ENCODE measurements at places on chromosomes 5 and 9.

GRCh38 chr9:109317979-109318741 lies 2.7 kb downstream of the EPB41L4B start:
- no peak for DNase-seq

- DNase-seq, result no peak
These were observed 31.0 kb upstream of the ALDH1B1 start for GRCh38 chr9:38361473-38361850.

DNA sequence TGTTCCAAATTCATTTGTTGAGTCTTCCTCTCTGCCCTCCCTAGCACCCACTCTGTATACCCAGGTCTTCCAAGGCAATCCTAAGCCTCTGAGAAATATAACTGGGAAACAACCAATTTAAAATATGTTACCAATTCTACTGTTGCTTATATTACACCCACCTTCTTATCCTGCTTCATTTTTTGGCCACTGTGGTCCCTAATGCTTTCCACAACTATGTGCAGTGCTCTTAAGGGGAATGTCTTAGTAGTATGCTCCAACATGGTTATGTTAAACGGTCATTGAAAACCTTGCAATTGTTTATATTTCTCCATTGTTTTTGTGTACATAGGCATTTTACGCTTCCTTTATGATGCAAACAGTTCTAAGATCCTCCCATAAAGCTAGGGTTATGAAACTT lies 273.1 kb upstream of the HAPLN1 start:
- DNase-seq, result no peak

DNA sequence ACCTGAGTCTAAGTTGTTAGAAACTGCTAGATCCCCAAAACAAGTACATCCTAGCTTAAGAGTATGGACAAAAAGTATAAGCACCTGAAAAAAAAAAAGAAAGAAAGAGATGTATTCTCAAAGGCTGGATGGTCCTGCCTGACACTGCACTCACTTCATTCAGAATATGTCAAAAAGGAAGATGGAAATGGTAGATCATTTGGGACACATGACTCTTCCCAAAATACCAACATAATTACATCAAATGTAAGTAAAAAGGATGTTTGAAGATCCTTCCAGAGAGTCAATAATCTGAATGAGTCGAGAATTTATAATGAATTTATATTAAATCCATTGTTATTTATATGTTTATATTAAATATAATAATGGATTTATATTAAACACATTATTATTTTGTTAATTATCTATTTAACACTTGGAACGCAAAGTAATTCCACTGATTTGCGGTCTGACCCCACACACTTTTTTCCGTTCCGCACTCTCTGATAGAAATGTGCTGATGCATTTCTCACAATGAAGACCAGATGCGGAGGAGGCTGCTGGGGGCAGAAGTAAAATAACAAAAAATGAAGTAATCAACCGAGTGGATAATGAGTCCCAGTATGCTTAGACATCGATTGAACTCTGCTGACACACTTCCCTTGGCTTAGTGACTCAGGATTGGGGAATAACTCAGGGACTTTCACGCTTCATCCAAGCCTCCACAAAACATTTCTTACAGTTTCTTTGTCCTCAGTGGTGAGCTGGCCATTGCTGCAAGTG lies 201.2 kb downstream of the ADAMTS12 start:
- DNase-seq, result no peak

GRCh38 chr9:26893030-26893676 lies 551 bp upstream of the CAAP1 start:
- no peak for DNase-seq

DNA sequence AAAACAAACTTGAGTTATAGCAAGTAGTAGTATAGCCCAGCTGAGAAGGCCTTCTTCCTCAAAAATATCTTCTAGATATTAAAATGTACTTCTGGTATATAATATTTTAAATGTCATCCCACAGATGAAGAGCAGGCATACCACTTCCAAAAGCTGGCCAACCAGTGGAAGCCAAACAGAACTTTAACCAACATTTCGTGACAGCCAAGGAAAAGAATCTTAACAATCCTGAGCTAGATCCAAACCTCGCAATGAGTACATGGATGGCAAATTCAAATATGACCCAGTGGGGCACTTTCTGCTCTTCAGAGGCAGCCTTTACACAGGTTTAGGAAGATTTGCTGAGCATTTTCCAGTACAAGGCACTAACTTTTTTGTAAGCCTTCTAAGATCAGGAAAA lies 91.8 kb upstream of the ACO1 start:
- DNase-seq, result no peak

DNA sequence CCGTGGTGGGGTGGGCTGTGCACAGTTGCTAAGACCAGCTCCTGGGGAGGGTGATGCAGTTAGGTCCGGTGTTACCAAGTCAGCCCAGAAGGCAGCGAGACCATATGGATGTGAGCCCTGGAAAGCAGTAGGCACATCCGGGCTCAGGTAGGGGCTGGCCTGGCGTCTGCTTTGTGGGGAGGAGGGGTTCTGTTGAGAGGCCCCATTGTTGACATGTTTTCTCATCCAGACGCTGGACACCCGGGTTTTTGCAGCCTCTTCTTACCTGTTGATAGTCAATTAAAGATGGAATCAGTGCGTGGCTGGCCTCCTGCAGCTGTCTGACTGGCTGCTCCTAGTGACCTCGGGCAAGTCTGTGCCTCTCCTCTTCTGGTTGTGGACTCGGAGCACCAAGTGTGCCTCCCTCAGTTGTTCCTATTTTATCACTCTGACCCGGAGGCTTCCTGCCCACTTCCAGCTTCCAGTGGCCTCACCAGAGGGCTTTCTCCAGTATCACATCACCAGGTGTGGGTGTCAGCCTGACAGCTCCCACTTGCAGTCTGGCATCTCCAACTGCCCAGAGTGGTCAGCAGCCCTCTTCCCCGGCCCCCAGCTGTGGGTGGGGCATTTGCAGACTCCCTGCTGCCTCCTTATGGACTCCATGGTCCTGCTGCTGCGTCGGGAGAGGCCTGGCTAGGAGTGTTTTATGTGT lies 90.8 kb downstream of the EHMT1 start:
- no peak for DNase-seq

DNA sequence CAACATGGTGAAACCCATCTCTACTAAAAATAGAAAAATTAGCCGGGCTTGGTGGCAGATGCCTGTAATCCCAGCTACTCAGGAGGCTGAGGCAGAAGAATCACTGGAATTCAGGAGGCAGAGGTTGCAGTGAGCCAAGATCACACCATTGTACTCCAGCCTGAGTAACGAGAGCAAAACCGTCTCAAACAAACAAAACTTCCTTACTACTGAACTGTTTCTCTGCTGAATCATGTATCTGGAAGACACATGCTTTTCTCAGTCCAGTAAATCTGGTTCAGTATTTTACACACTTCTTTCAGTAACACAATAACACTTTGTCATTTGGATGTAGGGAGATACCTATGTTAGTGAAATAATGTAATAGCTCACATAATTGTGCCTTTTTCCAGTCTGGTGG lies 7.9 kb downstream of the TRMT10B start:
- DNase-seq, result no peak

Measured in stimulated activated CD8-positive, alpha-beta memory T cell treated with anti-CD3 and anti-CD28 coated beads, Interleukin-7, amount 100 ng/mL, for 1 hour (primary cell).